Posterior vena cava (tissue), 2 donors: ENCODE measurements at places on chromosomes 1 and 21. TPM values are rescaled to one million over a fixed set of nuclear protein-coding genes. Genes with fewer than 3 reads are reported as not detected.

The AGT gene
- total RNA-seq = 22.5 TPM

The PDZK1IP1 gene
- 1.0 TPM for total RNA-seq

The DNALI1 gene
- total RNA-seq = 2.1 TPM

The DISP1 gene
- 8.0 TPM for total RNA-seq

The FBLIM1 gene
- total RNA-seq = 224 TPM

The CD53 gene
- 30.2 TPM for total RNA-seq

DNA sequence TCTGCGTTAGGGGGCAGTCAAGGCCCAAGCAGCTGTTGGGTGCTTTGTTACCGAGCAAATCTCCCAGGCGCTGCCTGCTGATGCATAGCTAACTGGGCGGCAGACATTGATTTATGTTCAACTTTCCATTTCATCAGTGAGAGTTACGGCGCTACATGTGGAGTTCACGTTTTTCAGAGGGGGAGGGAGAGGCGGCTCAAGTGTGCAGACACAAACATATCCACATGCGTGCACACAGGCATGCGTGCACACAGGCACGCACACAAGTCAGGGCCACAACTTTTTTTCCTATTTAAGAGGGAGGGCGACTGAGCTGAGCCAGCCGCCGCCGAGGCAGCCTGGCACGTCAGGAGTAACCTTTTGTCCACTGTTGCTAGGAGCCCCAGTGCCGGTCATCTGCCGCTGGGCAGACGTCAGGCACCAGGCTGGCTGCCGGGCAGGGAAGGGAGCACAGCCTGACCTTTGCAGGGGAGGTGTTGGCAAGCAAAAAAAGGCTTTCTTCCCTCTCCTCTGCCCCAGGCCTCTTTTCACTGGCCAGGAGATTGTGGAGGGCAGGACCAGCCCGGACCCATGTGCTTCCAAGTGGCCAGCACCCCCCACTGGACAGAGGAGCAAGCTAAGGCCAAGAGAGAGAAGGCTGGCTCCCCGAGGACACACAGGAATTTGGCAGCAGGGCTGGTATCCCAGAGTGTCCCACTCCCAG, 73.3 kb downstream of the MRPL37 start:
- peak; percentile 93 for DNase-seq

GRCh38 chr1:172487550-172487949, 43.7 kb upstream of the PIGC start:
- no peak for DNase-seq

- no peak for DNase-seq
These were observed 95.3 kb upstream of the HIVEP3 start for GRCh38 chr1:42013881-42014470.

DNA sequence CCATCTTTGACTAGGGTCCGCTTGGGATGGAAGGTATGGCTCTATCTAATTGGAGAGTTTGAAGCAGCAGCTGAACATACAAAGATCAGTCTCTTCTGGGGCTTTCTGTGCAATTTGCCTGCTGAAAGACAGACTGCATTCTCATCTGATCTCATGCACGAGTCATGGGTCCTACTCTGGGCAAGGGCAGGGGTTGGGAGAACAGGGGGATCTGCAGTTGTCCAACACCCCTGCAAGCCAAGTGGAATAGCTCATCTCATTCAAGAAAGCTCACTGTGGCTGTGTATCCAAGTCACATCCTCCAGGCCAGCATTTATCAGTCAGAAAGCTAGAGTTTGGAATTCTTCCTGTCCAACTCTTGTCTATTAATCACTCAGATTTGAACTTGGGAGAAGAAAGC, 177.2 kb upstream of the C8B start:
- no peak for DNase-seq

DNA sequence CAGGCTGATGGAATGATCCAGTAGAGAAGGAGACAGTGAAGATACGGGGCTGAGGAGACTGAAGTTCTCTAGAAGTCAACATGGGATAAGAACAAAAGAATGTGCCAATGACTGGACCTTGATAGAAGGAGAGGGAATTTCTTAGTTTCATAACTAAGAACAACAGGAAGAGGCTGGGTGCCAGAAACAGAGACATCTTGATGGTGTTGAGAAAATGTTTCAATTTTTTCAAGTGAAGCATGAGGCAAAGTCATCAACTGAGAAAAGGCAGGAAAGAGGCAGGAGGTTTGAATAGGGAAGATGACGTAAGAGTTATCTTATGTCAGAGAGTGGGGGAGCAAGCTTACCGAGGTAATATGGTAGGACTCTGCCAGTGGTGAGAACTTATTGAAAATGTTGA, 80.1 kb downstream of the SPAG17 start:
- no peak for DNase-seq

DNA sequence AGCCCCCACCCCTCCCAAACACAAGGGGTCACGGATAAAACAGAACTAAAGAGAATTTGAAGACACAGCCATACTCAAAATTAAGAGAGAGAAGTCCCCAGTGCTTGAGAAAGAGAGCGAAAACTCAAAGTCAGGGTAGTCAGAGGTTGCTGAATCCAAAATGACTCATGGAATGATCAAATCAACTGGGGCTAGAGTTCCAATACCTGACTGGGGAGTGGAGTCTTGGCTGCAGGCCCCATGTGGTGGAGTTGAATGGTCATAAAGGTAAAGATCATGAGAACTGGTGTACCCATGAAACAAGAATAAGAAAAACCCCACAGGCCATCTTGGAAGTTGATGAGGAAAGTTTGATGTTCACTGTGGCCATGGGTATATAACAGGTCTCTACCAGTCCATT, 84.5 kb upstream of the LRRN2 start:
- DNase-seq = no peak

- DNase-seq = no peak
These were observed 8.0 kb upstream of the TAGLN2 start for GRCh38 chr1:159933347-159933746.

DNA sequence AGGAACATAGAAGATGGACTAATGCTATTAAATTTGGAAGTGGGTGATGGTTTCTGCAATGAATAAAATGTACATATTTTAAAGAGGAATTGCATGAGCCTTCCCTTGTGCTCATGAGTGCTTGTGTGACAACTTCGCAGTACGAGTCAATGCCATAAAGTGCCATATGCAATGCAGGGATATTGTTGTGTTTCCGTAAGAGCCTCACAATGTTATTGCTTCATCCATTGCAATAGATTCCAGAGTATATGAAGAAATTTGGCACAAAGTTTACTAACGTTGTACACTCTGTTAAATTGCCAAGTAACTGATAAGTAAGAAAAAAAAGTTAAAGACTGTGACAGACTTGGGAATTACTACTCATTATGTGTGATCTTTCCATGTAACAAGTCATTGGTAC, 22.3 kb downstream of the BTG3 start:
- DNase-seq = no peak

GRCh38 chr1:36881068-36881405, 153.3 kb downstream of the GRIK3 start:
- DNase-seq = peak; percentile 32

- DNase-seq = peak; percentile 80
These were observed 58.6 kb downstream of the H3-3A start for GRCh38 chr1:226121049-226121586.

DNA sequence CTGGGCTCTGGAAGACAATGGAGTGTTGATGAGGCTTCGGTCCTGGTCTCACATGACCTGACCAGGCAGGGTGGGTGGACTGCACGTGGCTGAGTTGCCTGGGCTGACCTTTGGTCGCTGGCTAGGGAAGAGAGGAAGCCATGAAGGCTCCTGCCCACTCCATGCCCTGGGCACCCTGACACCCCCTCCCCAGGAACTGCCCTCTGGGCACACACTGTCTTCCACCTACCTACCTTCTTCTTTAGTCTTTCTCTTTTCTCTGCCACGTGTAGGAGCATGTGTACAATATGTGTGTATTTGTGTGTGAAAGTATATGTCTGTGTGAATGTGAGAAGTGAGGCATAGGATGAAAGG, 15.1 kb downstream of the POU3F1 start:
- DNase-seq = no peak

- DNase-seq = no peak
These were observed 318 bp downstream of the ALDH4A1 start for GRCh38 chr1:18901952-18902522.

GRCh38 chr21:31132574-31133242, 94.4 kb upstream of the KRTAP19-8 start:
- no peak for DNase-seq

DNA sequence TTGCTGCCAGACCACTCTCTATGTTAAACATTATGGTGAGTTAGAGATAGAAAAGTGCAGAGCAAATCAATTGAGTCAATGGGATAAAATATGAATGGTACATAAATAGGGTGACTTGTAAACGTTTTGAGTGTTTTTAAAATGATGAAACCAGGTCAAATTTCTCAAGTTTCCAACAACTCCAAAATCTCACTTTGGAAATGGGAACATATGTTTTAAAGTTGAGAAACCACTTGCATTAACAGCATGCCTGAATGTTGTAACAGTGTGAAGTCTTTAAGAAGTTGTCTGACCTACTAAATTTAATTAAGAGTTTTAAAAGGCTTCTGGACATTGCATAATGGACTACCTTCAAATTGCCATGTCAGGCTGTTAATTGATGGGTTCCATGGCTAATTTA, 33.6 kb upstream of the RAVER2 start:
- DNase-seq = no peak

GRCh38 chr21:44059710-44060109, 47.5 kb upstream of the PWP2 start:
- DNase-seq = no peak

GRCh38 chr21:24903994-24904635, 703.2 kb downstream of the MRPL39 start:
- no peak for DNase-seq
